ENCODE measurements at places on chromosomes 5 and 9.

DNA sequence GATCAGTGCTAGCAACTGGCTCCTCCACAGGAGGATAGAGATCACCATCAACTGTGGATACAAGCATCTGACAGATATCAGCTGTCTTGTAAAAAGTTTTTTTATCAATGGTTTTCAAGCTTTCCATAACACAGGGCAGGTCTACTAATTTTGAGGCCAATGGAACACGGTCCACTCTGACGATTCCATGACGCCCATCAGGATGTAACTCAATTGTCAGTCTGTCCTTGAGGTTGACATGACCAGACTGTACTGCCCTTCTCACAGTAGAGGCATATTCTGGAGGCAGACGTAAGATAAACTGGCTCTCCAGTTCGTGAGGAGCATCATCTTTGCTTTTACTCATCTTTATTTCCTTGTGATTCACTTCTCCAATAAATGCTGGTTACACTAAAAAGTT lies 885 bp downstream of the TAF7 start:
- no peak for DNase-seq

DNA sequence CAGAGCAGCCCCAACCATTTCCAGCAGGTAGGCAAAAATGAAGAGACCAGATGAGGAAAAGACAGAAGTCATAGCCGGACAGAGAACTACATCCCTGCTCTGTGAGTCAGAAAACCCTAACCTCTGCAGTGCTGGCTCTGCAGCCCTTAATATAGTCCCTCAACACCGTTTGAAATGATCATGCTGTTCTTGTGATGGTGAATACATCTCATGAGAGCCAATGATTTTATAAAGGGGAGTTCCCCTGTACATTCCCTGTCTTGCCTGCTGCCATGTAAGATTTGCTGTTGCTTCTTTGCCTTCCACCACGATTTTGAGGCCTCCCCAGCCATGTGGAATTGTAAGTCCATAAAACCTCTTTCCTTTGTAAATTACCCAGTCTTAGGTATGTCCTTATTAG lies 216.8 kb upstream of the RFX3 start:
- DNase-seq: no peak

DNA sequence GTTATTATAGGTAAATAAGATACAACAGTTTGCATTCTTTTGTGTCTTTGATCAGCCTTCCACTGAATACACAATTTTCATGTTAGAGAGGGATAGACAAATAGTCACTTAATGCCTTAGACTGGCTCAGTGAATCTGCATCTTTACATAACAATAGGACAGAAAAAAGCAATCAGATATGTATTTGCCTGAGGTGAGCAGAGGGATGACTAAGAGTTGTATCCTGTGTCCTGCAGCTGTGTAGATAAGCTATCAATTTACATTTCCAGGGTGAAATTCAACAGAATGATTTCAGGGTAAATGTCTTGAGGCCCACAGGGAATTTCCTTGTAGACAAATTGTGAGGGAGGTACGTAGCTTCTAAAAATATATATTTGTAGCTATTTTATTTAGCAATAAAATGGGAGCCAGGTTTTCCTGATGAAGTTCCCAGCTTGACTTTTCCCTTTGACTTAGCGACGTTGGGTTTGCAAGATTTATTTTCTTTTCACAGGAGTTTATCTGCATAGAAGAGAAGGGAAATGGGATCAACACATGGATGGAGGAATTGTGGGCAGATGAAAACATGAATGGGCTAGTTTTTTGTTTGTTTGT lies 586.1 kb upstream of the CDH6 start:
- DNase-seq: no peak

- no peak for DNase-seq
These were observed 140.0 kb downstream of the GCNT1 start for GRCh38 chr9:76598981-76599380.

GRCh38 chr5:124592891-124593290 lies 153.5 kb downstream of the ZNF608 start:
- DNase-seq: no peak

DNA sequence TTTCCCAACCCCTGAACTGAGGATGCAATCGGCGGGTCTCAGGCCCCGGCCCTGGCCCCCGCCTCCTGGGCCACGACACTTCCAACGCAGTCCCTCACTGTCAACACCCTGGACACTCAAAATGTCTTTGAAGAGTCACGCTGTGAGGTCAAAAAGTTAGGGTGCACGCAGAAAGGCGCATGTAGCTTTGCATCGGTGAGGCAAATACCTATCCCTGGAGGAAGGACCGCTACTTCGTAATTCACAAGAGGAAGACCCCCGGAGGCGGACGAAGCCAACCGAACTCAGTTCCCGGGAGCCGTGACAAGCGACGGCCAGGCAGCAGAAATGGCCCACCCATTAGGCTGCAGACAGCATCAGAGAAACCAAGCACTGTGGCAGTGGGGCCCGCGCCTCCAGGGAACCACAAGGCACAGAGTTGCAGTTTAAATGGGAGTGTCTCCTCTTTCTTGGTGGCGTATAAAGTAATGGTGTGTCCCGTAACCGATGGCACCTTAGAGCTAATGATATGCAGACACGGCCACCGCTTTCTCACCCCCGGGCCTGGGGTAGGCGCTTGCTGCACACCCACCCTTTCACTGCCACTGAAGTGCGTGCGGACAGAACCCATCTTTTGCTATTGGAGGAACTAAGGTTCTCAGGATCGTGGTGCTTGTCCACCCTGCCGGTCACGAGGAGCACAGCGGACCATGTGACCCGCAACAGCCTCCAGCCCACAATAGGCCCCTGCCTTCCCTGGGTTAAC lies 9.0 kb downstream of the ADAMTS2 start:
- no peak for DNase-seq

DNA sequence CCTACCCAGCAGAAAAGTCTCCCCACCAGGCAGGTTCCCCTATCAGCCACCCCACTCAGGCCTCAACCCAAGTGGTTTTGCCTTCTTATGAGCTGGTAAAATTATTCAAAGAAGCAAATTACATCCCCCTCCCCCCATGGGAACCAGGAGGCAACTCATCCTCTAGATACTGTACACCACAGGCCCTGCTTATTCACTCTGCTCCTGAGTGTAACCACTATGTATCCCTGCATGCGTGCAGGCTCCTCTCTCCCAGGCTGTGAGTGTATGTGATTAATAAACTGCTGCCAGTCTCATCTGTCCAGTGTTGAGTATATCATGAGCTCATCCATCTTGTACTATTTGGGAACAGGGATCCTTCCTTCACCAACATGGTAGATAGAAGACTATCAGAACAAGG lies 8.6 kb downstream of the KCTD16 start:
- DNase-seq: no peak

DNA sequence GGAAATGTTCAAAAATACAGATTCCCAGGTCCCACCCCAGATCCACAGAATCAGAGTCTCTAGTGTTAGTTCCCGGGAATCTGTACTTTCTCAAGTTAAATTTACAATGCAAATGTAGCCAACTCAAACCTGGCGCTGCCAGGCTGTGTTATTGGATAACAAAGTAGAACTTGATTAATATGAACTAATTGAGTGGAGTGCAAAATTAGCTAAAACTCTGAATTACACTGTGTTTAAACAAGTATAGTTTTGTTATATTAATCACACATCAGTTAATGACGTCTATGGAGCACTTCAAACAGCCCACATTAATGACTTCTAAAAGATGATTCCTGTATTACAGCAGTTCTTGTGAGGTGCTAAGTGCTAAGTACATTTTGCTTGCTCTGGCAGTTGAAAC lies 32.4 kb upstream of the CYFIP2 start:
- no peak for DNase-seq

- DNase-seq: no peak
These were observed 7.7 kb downstream of the LPCAT1 start for GRCh38 chr5:1515921-1516571.

DNA sequence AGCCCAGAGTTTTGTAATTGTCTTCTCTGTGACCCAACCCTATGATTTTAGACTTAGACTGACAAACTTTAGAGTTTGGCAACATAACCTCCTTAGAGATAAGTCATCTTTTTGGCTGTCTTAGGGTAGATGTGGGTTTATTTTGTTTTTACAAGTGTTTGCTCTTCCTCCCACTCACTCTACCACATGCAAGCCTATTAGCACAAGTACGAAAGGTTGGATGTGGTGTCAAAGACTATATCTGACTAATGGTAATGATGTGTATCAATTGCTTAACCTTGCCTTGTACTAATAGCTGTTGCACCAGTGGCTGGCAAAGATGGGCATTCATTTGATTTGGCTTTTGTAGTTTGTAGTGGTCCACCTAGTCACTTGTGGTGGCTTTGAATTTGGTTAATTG lies 46.5 kb downstream of the SLC25A46 start:
- DNase-seq: no peak

DNA sequence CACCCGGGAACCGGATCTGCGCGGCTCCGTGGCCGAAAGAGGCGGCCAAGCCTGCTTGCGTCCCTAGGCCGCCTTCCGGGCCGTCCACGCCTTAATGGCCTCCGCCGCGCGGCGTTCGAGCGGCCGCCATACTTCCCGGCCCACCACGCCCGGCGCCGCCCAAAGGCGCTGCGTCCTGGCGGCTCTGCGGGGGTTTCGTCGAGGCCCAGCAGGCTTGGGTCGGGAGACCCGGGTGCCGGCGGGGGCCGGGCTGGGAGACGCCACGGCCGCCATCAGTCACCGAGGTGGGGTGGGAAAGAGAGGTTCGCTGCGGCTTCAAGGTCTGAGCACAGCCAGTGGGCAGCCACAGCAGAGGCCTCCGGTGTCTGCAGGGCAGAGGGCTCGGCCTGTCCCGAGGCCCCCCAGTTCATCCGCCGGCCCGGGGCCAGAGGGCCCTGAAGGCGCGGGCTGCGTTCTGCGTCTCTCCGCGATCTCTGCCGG lies 545.8 kb upstream of the CDH10 start:
- DNase-seq: no peak

DNA sequence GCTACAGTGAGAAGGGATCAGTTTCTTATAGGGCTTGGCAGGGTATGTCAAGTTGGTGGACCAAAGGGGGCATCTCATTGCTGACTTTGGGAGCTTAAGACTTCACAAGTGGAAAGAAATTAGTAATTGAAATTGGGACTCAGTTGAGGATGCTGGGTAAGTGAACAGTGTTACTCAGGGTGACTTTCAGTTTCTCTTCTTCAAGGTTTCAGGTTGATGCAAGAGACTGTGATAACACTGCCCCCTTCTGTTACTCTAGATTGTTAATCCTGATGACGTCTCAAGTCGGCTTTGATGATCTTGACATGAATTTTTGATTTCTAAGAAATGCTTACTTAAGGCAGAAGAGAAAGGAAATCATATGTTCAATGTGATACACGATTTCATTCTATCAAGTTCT lies 21.3 kb downstream of the KCTD16 start:
- peak; percentile 33 for DNase-seq

DNA sequence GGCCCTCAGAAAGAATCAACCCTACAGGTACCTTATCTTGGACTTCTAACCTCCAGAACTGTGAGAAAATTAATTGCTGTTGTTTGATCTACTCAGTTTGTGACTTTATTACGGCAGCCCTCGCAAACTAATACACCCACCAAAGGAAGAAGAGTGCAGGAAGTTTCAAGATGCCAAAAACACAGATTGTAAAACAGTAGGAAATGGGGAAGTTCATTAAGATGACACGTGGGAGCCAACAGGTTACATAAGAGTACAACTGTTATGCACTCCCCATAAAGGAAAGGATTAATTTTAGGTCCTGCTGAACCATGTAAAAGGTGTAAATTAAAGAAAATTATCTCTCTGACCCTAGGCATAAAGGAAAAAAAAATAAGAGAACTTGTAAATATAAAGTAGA lies 294.3 kb downstream of the EPB41L4A start:
- no peak for DNase-seq

DNA sequence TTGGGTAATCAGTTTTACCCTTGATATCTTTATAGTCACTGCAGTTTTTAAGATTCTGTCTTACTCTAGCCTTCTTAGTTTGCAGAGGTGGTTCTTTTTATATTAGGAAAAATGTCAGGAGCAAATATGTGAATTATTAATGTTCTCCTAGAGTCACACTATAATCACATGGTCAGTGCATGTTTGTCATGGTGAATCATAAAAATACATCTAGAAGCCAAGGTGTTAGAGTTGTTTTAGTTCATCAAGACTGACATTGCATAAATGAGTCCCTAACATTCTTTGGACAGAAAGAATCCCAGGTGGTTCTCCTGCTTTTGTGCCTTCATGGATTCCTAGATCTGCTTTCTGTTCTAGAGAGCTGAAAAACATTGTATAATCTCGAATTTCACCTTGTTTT lies 22.9 kb downstream of the ATG10 start:
- DNase-seq: no peak

- no peak for DNase-seq
These were observed 343 bp downstream of the KIAA0825 start for GRCh38 chr5:94618029-94618492.

DNA sequence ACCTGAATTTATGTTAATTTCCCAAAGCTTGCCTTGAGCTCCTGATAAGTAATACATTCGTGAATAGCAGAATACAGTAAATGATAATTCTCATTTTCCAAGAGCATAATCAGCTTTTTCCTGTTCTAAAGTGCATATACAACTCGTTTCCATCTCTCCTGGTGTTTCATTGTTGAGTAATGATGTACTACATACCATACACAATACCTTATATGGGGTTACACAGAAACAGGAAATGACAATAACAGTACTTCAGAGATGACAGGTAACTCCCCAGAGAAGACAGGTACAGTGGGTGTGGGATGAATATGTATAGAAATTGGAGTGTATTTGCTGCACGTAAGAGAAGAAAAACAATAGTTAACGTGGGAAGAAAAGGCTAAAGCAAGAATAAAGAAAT lies 287.1 kb downstream of the TENT4A start:
- no peak for DNase-seq
